ENCODE measurements at places on chromosomes 6 and 20.

DNA sequence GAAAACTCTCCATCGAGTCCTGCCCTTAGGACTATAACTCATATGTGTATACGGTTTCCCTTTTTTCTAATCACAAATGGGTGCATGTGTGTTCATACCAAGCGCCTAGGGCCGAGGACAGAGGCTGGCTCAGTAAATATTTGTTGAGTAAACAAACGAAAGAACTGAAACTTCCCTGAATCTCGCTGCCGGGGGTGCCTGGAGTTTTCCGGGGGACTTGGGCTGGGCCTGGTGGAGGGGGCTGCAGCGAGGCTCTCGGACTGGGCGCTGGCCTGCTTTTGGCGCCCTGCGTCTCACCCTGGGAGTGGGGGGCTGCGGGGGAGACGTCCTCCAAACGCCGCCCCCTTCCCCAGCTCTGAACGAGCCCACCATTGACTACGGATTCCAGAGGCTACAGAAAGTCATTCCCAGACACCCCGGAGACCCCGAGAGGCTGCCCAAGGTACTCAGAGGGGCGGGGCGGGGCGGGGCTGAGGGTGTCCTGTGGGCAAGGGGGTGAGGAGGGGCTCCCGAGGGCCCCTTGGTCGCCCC, 49.0 kb downstream of the CPXM1 start:
- no peak for DNase-seq

GRCh38 chr6:167209577-167209975, 51.8 kb upstream of the GPR31 start:
- DNase-seq: no peak

DNA sequence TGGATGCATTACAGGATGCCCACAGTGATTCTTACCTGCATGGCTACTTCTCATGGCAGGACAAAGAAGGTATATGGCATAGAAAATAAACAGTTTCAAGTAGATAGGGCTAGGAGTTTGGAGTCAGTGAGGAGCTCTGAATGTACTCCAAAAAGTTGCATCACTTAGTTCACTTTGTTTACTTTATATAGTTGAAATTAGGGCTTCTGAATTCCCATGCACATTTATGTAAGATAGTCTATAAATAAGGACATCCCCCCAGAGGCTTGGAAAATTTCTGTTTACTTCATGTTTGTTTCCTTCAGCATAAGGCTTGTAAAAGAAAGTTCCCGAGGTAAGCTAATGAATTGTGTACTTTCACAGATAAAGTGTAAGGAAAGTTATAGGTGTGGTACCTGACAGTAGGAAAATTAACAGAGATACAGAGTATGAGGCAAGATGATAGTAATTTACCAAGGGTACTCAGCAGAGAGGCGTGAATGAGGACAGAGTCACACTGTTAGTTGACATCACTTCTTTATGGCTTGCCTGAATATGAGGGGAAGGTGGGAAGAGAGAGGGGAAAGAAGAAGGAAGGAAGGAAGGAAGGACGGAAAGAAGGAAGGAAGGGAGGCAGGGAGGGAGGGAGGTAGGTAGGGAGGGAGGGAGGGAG, 51.1 kb downstream of the ADTRP start:
- DNase-seq: no peak

DNA sequence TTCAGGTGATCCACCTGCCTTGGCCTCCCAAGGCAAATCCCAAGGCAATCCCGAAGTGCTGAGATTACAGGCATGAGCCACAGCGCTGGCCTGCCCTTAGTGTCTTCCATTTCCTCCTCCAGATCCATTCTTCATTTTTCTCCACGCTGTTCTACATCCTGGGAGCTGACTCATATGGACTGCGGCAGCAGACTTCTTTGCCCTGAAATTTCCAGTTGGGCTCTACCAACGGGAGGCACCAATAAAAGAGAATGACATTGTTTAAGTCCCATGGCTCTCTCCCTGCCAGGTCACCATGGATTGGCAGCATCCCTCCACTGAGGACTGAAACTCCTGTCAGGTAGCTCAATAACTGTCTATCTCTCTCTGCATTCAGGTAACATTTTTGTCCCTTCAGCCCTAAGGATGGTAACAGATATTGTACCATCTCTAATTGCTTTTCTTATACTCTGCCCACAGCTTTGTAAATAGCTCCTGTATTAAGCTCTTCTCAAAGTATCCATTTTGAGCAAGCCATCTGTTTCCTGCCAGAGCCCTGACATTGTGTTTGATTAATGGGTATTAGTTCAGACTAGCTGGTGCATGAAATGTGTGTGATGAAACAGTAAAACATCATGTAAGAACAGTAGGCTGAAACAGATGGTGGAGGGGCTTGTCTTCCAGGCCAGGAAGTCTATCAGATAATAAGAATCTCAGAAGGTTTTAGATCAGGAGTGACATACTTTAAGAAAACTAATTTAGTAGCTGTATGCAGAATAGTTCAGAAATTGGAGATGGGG, 3.6 kb downstream of the TBCC start:
- DNase-seq: peak; percentile 21

- DNase-seq: peak; percentile 46
These were observed 102.6 kb downstream of the PERP start for GRCh38 chr6:138004430-138005287.

GRCh38 chr6:34810936-34811632, 19.2 kb downstream of the BLTP3A start:
- no peak for DNase-seq

GRCh38 chr6:111672761-111673450, 67.2 kb upstream of the TRAF3IP2 start:
- peak; percentile 6 for DNase-seq

DNA sequence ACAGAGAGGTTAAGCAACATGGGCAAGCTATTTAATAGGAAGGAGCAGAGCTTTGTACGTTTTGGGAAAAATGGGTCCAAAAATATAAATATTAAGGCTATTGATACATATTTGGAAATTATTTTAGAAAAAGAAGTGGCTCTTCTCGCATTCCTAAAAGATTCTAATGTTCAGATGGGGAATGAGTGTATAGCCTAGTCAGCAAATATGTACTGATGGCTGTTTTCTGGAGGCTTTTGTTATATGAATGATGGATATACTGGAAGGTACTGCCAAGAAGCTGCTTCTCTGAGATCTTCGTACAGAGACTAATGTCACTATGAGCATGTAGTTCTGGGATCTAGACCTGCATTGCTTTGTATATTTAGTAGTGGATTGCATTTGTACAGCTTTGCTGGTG, 71.7 kb downstream of the PLAGL1 start:
- no peak for DNase-seq

DNA sequence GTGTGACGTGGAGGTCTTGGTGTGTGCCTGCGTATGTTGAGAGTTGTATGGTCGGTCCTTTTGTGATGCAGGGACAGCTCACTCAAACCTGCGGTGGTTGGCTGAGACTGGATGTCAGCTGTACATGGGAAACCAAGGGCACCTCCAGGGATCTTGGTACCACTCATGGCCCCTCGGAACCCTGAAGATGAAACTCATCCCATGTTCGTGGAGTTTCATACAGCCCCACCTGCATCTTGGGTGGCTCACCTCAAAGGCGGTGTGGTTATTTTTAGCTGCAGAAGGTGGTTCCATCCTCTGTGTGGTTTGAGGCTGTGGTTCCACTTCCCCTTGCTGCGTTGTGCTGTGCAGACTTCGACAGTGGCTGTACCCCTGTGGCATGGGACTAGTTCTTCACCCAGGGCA, 52.6 kb upstream of the SLC22A1 start:
- no peak for DNase-seq

GRCh38 chr20:63755933-63756647, 16.5 kb downstream of the SLC2A4RG start:
- DNase-seq: no peak

GRCh38 chr6:145633981-145634627, 101.2 kb downstream of the EPM2A start:
- DNase-seq: peak; percentile 79

GRCh38 chr6:127933852-127934840, 33.3 kb upstream of the THEMIS start:
- DNase-seq: no peak

- peak; percentile 49 for DNase-seq
These were observed 17.1 kb upstream of the CALHM6 start for GRCh38 chr6:116444092-116444491.

DNA sequence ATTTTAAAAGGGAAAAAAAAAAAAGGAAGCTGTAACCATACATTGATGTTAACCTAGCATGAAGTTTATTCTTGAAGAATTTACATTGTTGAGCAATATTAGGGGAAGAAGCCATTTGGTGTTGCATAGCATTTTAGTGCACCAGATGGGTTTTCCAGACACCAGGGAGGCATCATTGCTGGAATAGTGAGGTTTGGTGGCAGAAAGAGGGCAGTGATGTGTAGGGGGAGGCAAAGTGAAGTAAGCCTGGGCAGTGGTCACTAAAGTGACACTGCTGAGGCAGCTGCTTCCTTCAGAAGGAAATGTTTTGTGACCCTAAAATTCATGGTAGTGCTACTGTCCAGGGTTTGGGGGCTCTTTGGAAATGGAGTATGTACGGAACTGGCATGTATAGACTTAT, 2.6 kb downstream of the TOMM6 start:
- no peak for DNase-seq

DNA sequence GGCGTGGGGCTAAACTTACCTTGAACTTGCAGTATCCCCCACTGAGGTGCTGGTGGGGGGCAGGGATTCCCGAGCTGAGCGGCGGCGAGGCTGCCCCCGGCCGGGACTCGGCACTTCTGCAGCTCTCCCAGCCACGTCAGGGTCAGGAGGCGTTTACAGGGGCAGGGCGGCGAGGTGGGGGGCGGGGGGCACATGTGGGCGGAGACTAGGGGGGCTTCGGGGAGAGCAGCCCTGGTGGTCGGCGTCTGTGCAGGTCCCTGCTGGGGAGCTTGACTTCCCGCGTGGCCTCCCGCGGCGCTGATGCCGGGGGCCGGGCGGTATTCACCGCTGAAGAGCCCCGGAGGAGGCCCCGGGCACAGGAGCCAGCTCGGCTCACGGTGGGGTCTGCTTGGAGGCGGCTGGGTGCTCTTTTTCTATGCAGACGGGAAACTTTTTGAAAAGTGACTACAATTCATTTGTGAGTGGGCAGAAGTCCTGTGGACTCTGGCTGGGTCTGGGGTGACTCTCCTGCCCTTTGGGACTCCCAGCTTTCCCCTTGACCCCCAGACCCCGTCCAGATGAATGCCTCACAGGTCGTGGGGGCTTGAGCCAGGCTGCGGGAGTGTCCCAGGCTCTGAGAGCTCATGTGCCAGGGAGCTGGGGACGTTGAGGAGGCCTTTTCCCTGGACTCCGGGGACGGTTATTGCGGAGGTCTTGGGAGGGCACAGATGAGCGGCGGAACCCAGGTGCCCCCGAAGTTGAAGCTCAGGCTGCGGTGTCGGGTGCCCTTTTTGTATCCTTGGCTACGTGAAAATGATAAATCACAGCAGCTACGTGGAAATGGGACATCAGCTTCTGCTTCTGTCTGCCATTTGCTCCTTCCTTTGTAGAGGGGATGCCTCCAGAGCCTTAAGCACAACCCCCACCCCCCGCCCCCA, 75.9 kb upstream of the GATA5 start:
- no peak for DNase-seq

DNA sequence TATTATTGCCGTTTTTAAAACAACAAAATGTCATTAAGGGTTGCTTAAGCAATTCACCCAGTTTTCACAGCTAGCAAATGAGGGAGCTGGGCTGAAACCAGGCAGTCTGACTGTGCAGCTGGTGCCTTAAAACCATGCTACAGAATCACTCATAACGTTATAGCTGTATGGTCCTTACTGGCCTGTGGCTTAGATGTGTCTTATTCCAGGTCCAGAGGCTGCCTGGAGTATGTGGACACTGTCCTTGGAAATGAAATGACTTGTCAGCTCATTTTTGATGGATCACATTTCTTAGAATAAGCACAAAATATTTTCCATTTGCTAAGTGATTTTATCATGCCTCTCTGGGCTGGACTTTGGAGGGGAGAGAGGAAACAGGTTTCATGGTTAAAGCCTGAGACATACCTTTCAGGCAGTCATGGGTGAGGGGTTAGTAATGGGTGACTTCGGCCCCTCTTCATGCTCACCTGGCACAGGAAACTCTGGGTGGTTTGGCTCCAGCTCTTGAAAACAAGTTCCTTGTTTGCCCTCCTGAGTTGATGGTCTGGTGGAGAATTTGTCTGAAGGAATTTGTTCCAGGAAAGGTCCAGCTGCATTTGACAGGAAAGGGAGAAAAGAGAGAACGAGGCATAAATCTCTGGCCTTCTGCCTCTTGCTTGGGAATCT, 823.2 kb downstream of the DHX35 start:
- DNase-seq: no peak
